Stimulated activated CD4-positive, alpha-beta T cell treated with anti-CD3 and anti-CD28 coated beads, Interleukin-2, amount 100 ng/mL, for 4 hours (primary cell): ENCODE measurements at places on chromosomes 4 and X.

GRCh38 chrX:97050392-97050791, 166.7 kb downstream of the RPA4 start:
- no peak for DNase-seq

- DNase-seq, result no peak
Measured at GRCh38 chrX:57137501-57137900, 304 bp upstream of the SPIN2A start.

DNA sequence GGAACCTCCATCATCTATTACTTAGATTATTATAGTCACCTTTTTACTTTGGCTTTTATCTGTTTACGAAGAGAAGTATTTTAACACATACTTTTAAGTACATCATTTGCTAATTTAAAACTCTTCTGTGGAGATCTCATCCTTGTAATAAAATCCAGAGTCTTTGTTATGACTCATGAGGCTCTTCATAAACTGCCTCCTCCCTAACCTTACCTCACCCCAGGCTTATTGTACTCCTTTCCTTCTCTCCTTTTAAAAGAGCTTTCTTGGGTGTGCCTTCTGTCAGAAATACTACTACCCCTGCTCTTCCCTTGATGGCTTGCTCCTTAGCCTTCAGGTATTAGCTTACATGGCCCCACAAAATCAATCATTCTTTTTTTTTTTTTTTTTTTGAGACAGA, 6.6 kb downstream of the ARL9 start:
- no peak for DNase-seq

- no peak for DNase-seq
Measured at GRCh38 chrX:10906866-10907265, 204.3 kb upstream of the HCCS start.

- no peak for DNase-seq
Measured at GRCh38 chrX:134849390-134849789, 141.4 kb upstream of the SMIM10 start.

DNA sequence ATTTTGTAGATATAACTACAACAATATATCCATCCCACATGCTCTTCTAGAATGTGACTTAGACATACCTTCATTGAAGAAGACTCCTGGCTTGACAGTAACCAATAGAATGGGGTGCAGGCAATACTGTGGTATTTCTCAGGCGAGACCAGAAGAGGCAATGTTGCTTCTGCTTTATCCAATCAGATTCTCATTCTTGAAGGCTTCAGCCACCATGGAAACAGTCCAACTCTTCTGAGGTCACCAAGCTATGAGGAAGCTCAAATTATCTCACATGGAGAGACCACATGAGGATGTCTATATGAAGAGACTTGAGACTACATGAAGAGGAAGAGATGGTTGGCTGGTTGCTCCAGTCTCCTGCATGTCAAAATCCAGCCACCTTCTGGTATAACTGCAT, 469.9 kb downstream of the PCDH10 start:
- no peak for DNase-seq

GRCh38 chr4:150297861-150298474, 219.7 kb downstream of the DCLK2 start:
- peak; percentile 28 for DNase-seq

DNA sequence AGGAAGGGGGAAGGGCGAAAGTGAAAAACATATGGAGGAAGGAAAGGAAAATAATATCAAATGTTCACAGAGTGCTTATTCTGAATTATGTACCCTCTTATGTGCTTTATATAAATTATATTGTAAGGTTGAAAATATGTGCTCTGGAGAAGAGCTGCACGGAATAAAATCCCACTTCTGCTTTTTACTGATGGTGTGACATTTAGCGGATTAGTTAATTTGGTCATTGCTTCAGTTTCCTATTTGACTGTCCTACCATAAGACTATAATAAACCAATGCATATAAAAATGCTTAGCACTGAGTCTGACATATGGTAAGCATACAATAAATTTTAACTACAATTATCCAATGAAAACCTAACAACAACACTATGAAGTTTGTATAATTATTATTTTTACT, 86.2 kb downstream of the NPFFR2 start:
- no peak for DNase-seq

DNA sequence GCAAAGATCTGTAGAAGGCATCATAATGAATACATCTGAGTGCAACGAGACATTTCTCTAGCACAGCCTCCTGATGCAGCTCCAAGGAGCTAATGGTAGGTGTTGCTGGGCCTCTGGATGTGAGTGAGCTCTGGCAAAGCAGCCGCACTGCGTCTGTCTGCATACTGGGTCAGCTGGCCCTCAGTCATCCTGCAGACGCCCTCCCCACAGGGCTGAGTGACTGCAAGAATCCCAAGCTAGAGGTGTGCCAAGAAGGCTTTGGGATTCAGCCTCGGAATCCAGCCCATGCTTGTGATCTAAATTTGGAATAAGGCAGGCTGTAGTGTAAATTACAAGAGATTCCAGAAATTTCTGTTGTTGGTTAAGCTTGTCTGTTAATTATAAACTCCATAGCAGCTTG, 18.5 kb downstream of the HERC3 start:
- no peak for DNase-seq
